ENCODE measurements at places on chromosomes 2 and 18.

GRCh38 chr2:106963156-106963555, 77.2 kb upstream of the ST6GAL2 start:
- DNase-seq: no peak

DNA sequence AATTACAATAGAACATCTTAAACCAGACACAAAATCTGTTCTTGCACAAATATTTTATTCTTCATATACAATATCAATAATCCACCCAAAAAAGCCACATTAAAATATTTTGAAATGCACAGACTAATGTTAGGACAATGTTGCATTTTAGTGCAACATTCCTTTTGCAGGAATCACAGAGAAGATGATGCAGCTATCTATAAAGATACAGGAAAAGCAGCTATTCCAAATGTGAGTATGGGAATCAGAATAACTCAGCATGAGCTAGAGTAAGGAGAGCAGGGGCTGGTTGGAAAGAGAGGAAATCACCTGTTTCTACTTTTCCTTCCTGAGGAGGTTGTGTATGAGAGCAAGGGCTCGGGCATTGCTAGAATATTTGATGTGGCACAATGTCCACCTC, 4.8 kb downstream of the C2orf66 start:
- no peak for DNase-seq

DNA sequence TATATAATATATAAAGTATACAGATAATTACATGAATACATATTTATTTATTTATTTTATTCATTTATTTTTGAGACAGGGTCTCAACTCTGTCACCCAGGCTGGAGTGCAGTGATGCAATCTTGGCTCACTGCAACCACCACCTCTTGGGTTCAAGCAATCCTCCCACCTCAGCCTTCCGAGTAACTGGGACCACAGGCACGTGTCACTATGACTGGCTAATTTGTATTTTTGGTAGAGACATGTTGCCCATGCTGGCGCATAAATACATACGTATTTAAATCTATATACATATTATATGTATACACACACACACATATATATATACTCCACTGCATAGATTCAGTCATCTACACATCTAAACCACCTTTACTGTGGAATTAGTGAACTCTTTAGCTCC, 20.6 kb upstream of the NDUFV2 start:
- no peak for DNase-seq

- no peak for DNase-seq
Measured at GRCh38 chr2:15348636-15349035, 212.5 kb downstream of the NBAS start.
